ENCODE measurements at places on chromosomes 16 and 17.

- no peak for DNase-seq
These were observed 219.3 kb upstream of the GSE1 start for GRCh38 chr16:85393674-85394451.

DNA sequence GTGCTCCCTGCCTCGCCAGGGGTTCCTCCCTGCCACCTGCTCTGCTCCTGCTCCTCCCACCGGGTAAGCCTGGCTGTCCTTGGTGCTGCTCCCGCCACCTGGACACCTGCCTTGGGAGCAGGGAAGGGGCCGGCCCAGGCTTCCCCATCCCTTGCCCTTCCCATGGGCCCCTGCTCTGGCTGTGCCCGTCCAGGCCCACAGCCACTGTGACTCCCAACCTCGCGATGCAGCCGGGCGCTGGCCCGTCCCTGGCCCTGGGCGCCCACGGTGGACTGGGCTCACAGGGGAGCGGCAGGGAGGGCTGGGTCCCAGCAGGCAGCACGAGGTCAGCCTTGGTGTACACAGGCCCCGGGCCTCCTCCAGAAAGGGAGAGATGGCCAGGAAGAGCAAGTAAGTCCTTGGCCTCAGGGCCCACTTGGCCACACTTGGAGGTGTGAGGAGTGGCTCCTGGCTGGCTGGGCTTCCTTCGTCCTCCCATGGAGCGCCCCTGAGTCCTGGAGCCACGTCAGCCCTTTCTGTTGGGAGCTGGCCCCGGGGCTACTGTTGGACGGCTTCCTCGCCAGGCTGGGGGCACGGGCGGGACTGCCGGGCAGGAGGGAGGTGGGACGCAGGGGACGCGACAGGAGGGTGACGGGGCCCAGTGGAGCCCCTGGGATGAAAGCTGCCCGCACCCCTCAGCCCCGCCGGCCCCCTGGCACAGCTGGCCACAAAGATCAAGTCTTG, 15.3 kb downstream of the ENGASE start:
- no peak for DNase-seq

- DNase-seq: no peak
These were observed 22.5 kb upstream of the TBX2 start for GRCh38 chr17:61376931-61377838.

DNA sequence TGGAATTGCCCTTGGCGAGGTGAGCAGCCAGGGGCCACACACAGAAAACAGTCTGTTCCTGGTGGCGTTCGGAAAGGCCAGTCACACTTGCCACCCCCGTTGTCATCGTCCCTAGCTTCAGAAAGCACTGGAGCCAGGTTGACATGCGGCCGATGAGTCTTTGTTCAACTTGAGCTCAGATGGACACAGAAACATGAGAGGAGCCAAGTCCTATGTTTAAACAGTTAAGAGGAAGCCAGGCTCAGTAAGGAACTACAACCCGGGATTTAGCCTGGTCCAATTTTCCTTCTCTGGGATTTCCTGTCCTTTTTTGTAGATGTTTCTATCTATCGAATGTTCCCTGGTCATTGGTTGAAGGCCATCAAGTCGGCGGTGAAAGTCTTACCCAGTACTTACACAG, 19.5 kb downstream of the SALL1 start:
- no peak for DNase-seq

- DNase-seq: no peak
These were observed 11.6 kb downstream of the ZNF423 start for GRCh38 chr16:49844359-49844758.

DNA sequence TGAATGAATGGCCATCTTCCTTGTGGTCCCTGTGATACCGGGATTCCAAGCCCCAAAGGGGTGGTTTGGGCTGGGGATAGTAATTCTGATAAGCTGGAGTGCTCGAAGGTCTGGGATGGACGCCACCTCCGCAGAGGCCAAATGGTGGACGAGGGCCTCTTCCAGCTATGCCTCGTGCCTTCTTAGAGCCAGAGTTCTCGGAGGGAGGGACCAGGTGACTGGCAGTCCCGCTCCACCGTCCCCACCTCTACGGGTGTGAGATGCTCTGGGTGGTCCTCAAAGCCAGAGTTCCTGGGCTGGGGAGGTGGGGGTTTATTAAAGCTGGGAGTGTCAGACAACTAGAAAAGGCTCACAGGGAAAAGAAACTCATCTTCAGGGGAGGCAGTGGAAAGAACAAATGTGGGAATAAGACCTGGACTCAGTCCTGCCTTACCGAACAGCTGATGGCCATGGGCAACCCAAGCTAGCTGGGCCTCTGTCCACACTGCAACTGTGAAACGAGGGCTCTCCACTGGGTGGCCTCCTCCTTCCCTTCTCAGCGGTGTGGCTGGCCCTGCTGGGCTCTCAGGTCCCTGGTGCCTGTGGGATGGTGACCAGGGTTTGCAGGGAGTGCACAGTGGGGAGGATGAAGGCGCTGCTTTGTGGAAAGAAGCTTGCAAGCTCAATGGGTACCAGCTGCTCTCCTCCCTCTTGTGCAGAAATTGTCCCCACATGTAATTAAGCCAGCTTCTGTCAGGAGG, 75.2 kb downstream of the N4BP1 start:
- no peak for DNase-seq

DNA sequence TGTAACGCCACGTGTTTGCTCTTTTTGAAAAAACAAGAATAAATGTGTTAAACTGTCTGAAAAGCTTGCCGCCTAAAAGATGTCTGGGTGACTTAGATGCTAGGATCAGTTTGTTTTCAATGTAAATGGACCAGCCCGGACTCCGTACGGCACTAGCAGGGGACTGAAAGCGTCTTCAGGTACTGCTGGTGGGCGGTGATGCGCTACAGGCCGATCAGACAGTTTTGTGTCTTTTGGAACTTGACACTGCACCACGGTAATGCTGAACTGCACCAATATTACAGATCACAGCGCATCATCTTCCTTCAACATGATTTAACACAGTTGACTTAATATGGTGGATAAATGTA, 727 bp upstream of the MBTPS1 start:
- no peak for DNase-seq

DNA sequence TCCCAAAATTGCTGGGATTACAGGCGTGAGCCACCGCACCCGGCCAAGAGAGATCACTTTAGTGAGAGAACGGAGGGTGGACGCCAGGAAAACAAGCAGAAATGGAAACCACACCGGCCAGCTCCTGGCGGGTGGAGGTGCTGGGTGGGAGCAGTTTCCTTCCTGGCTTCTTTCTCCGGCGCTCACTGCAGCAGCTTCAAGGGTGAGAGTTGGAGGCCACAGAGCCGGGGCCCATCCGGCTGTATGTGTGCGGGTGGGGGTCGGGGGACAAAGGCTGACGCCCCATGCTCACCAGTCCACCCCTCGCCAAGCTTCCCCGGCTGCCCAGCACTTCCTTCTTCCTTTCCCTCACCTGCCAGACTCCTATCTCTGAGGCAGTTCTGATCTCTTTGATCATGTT, 13.5 kb upstream of the BHLHA9 start:
- no peak for DNase-seq

All from DMS79 (cell line).